Bone marrow (tissue), 2 donors: ENCODE measurements at places on chromosomes 16 and 17.

- DNase-seq: no peak
Observed at GRCh38 chr16:31223044-31223443, 6.1 kb upstream of the PYDC1 start.

- no peak for DNase-seq
Observed at GRCh38 chr16:31301708-31302400, 42.1 kb downstream of the ITGAM start.

DNA sequence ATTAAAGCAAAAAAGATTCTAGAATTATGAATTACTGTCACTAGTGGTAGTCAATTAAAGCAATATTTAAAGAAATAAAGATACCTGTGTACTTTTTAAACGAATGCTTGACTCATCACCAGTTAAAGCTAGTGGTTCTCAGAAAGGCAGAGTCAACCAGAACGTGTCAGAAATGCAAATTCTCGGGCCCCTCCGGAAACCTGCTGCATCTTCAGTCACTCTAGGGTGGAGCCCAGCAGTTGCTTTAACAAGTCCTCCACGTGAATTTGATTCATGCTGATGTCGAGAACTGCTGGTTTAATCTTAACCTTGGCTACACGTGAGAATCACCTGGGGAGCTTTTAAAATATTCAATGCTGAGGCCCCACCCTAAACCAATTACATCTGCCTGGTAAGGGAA lies 169.8 kb upstream of the SDK2 start:
- no peak for DNase-seq

DNA sequence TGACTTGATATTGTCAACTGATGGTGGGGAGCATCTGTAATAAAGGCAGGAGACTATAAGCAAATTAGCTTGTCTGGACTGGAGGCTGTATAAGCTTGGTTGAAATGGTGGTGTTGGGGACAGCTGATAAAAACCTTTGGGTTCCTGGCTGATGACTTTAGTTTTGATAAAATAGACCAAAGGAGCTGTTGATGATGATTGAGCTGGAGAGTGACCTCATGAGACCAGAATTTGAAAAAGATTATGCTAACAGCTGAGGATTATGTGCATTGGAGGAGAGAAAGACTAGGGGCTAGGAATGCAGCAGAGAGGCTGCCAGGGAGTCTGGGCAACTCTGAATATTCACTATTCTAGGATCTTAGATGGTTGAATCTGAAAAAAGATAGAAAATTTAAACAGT lies 8.7 kb upstream of the CDC27 start:
- no peak for DNase-seq

DNA sequence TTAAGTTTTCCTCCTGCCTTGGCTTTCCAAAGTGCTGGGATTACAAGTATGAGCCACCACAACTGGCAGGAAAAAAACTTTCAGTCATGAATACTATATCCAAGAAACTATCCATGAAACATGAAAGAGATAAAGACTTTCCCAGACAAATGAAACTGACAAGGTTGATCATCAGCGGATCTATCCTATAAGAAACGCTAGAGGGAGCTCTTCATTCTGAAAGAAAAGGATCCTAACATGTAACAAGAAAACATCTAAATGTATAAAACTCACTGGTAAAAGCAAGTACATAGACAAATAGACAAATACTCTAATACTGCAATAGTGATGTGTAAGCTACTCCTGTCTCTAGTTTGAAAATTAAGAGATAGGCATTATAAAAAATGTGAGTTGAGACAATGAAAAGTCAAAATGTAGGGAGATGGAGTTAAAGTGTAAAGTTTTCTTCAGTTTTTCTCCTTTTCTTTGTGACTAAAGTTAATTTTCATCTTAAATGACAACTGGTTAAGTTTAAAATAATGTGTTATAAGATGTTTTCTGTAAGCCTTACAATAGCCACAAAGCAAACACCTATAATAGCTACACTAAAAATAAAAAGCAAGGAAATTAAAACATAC lies 79.6 kb upstream of the TEKT1 start:
- no peak for DNase-seq

- no peak for DNase-seq
Observed at GRCh38 chr16:4700380-4700996, 7.1 kb downstream of the NUDT16L1 start.

DNA sequence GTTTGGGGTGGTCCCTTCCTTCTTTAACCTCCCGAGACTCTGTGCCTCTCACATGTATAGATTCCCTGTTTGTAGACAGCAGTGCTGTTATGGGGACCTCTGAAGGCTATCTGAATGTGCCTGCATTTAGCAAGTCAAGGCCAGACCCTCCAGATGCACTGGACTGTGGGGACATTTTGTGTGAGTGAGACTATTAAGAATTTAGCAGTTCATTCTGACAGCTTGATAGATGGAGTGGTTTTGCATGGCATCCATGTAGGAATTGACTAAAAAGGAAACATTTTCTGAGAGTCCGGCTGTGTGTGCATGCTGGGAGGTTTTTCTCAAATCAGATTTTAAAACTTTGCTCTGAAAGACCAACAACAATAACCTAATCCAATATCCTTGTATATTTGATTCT lies 226.3 kb downstream of the MSI2 start:
- DNase-seq: no peak

DNA sequence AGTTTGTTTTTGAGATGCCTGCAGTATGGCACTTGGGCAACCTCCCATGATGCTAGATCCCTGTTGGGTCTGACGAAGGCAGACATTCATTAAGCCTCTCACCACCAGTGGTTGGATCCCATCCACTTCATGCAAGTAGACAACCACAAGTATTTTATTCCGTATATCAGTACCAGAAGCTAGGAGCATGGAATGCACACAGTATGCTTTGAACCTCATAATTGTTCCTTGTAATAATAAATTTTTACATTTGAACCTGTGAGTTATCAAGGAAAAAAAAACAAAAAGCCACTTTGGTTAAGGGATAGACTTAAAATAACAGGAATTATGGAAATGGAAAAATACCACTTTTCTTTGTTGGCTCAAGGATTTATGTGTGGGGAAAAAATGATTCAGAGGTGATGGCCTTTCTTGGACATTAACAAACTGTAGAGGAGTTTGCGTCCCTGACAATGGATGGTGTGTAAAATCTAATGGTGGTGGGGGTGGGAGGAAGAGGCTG lies 107.1 kb upstream of the KCNJ16 start:
- no peak for DNase-seq
